NCI-H1436 treated with DMSO at 0.1 percent for 48 hours (cell line): ENCODE measurements at places on chromosomes 12 and 14.
A peak's percentile ranks its signal among the peaks of the same experiment; 100 is the strongest.

DNA sequence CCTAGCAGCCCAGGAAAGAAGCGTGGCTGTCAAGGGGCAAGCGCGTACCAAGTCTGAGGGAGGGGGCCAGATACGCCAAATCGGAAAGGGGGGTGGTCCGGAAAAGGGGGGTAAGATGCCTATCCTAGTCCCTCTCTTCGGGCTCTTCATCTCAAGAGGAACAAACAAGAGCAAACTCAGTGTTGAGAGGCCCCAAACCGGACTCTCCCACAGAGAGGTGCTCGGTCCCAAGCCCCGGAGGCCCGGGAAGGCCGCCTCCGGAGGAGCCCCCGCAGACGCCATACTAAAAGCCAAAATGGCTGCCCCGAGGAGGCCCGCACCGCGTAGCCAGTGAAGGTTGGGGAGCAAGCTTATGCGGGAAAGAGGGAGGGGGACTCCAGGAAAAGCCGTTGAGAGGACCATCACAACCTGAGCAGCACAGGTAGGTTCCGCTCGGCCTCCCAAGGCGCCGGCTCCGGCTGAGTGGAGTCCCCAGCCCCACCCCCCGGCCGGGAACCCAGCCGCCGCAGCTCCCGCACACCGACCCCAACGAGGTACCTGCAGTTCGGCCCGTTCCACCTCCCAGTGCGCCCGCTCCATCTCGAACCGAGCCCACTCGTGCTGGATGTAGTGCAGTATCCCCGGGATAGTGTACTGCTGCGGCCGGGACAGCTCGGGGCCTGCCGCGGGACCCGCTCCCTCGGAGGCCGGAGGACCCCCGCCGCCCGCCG lies at the start of gene AP4S1:
AP4S1 (plus strand) TSS at position 283 of the 710 bp plus-strand sequence. CDS start 40,548 bp downstream, outside the sequence.
- no peak for DNase-seq

DNA sequence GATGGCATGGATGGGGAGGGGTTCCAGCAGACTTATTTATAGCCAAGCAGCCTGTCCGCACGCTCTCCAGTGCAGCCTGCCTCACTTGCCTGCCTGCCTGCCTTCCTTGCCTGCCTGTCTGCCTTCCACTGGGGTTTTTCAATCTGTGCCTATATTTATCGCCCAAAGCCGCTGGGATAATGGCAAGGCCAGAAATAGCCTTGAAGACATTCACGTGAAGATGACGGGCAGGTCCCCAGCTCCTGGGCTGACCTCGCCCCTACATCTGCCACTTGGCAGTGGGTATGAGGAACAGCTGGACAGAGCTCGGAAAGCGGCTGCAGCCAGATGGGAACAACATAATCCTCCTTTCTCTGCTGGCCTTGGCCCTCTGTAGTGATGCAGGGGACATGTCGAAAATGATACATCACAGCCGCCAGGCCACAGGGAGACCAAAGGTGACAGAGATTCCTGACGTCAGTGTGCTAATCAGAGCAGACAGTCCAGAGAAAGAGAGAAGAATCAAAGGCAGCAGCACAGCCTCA lies 53.3 kb downstream of the PITPNM2 start:
- no peak for DNase-seq

DNA sequence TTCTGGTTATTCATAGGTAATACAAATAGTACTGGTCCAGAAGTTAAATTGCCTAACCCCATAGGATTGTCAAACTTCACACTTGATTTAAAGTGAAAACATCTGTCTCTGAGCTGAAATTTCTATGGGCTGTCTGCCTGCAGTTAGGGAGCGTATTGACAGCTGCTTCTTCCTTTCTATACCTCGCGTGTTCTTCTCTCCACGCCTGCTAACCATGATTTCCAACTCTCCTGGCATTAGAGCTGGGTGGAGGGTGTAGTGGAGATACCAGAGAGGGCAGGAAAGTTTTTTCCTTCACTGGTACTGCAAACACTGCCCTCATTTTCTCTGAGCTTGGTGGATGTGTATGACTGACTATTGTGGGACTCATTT lies 429.0 kb upstream of the FBXO33 start:
- DNase-seq = no peak

DNA sequence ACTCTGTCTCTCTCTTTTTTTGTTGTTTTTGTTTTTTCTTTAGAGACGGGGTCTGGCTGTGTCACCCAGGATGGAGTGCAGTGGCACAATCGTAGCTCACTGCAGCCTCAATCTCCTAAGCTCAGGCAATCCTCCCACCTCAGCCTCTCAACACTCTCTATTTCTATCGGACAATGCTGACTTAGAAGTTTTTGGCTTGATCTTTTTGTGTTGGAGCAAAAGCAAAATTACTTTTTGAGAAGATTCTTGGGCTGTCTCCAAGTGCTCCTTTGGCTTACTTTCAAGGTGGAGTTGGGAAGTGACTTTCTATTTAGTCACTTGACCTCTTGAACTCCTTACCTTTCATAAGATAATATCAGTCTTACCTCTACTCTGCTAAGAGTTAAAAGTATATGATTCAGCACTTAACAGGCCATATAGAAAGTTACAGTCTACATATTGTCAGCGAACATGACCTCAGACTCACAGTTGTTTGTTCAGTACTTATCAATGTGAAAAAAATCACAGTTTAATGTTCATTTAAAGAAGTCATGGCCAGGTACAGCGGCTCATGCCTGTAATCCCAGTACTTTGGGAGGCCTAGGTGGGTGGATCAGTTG lies 15.4 kb upstream of the MIA2 start:
- DNase-seq = no peak

DNA sequence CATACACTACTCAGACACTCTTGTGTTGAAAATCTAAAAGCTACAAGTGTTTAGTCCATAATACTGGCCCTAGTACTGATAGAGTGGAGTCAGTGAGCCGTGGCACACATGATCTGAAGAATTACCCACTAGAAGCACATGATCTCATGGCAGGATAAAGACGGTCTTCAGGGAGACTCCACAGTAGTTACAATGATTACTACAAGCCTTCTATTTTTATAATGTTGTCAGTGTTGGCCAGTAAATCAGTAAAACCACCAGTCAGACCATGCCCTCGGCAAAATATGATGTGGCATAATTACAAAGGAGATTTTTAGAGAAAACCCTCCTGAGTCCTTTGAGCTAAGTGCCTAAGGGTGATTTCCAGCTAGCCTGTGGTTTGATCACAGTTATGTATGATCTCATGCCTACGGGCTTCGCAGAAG lies 114.9 kb downstream of the PDZRN4 start:
- DNase-seq = no peak

- no peak for DNase-seq
Measured at GRCh38 chr12:26700430-26700829, 132.6 kb downstream of the ITPR2 start.

GRCh38 chr14:30906752-30907658 lies 32.6 kb downstream of the COCH start:
- DNase-seq = no peak

DNA sequence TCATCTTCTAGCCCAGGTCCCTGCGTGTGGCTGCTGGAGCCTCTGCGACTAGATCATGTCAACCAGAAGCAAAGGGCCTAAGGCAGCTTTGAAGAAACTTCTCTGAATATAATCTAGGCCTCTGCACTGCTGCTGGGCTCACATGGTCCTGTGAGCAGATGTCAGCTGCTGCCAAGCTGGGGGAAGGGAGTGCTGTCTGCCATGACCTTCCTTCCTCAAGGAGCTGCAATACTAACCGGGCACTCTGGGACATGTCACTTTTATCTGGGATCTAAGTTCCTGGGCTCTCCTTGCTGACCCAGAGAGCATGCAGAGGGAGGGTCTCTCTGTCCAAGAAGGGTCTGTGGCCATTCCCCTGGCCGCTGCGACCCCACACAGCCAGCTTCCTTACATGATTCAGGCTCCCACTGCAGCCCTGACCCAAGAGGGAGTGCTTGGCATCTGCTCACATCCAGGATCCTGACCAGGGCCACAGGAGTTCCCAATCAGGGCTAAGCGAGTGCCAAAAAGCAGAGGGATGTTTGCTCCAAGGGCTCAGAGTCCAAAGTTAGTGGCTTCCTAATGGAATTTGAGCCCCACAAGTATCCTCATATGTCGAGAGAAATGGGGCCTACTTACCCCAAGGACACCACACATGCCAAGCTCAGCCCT lies 74.0 kb downstream of the PLEKHG3 start:
- no peak for DNase-seq

GRCh38 chr12:11638315-11638916 lies 11.1 kb upstream of the ETV6 start:
- no peak for DNase-seq

GRCh38 chr14:35333797-35334743 lies 41.9 kb downstream of the PSMA6 start:
- DNase-seq = no peak

DNA sequence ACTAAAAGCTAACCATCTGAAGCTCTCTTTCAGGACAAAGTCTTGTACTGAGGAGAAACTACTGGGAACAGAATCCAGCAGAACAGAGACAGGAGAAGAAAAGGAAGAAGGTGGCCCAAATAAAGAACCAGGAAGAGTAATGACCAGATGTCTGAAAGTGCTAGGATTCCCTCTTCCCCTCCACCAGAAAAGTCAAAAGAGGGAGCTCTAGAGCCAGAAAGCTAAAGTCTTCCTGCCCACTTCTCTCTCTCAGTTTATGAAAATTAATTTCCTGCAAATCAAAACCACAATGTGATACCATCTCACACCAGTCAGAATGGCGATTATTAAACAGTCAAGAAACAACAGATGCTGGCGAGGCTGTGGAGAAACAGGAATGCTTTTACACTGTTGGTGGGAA lies 47.2 kb downstream of the SPPL3 start:
- DNase-seq = no peak

- no peak for DNase-seq
Measured at GRCh38 chr14:63288853-63289252, 29.9 kb downstream of the GPHB5 start.

DNA sequence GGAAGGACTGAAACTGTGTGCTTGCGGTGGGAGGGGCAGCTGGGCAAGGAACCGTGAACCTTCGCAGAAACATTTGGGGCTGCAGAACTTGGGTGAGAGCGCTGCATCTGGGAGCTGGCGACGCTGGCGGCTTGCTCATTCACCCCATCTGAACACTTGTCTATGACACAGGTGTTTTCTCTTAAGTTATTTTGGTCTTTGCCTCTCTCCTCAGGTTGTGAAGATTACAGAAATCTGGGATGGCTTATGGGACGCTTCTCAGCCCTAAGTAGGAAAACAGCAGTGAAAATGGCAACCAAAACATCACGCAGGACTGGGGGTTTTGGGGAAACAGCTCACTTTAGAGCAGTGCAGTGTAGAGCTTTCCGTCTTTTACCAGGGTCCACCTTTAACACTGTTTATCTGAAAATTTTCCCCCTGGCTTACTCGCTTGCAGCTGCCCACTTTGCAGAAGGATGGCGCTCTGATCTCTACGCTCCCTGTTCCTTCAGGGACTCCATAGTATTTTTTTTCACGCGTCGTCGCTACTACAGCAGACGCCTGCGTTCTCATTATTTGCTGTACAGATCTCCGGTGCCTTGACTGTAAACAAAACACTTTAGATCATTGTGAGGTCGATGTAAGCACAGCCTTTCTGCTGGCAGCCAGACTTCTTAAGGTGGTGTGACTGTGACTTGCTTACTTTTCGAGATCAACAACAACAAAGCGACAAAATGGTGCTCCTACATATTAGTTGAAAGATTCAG lies 2.7 kb upstream of the CDKN1B start:
- peak; percentile 47 for DNase-seq

DNA sequence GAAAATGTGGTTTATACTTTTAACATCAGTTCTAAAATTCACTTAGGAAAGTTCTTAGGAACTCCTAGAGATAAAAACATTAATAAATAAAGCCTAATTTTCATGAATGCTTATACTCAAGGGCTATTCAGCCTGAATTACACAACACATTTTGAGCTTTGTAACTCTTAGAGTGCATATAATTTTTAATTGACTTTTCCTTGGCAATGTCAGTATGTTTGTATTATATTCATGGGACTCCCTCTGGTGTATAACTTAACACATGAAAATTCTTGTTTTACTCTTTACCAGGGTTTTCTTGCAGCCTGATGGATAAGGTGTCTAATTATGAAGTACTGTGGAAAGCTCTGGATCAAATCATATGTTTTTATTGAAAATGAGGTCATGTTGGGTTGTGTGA lies 150.6 kb upstream of the HMGA2 start:
- no peak for DNase-seq

- peak; percentile 14 for DNase-seq
Measured at GRCh38 chr14:95291859-95292542, 27.7 kb downstream of the CLMN start.

- no peak for DNase-seq
Measured at GRCh38 chr14:102805941-102806340, 28.7 kb downstream of the TRAF3 start.

- DNase-seq = no peak
Measured at GRCh38 chr12:10406725-10407124, 2.8 kb downstream of the KLRC4 start.

- DNase-seq = no peak
Measured at GRCh38 chr12:97024393-97024792, 117.3 kb downstream of the NEDD1 start.

GRCh38 chr12:152440-152839 lies 61.5 kb downstream of the SLC6A12 start:
- DNase-seq = peak; percentile 29

DNA sequence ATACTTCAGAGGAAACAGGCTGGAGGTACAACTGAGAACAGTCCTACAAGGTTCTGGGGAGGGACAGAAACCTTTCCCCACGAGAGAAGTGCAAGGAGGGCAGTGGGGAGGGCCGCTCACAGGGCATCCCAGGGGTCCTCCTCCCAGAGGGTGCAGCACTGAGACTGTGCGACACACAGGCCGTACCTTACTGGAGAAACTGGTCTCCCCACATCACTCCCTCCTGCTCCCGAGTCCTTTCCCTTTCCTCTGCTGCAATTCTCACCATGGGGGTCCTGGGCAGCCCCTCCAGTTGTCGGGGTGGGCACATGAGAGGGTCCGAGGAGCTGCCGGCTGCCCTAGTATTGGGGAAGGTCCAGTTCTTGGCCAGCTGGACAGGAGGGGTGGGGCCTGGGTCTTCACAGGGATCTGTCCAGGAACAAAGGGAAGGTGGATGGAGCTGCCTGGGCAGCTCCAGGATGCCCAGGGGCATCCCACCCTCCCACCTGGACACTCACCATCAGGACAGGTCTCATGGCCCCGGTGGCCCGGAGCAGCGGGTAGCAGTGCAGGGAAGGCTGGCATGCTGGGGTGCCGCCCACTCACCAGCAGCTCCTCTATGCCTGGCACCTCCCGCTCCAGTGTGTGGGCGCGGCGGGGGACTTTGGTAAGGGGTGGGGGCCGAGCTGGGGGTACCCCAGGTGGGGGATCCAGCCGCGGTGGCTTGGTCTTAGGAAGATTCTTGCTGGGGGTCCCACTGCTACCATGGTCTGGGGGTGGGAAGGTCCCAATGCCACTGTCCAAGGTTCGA lies 35.8 kb downstream of the NCKAP5L start:
- no peak for DNase-seq

DNA sequence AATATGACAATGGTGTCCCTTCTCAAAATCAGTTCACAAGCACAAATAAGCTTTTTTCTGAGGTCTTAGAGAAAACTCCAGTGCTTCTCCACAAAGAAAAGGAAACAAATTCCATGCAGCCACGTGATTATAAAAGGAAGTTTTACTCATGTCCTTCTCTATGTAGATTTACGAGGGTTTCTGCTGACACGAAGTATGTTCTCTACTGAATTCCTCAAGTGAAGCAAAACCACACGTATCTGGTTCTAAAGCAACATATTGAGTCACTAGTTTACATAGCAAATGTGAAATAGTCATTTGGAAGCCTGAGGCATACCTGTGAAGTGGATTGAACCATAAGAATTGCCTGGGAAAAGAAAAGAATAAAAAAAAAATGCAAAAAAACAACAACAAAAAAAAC lies 31.9 kb downstream of the BMP4 start:
- DNase-seq = no peak
